ENCODE measurements at places on chromosomes 11 and 22.
A peak's percentile ranks its signal among the peaks of the same experiment; 100 is the strongest.

DNA sequence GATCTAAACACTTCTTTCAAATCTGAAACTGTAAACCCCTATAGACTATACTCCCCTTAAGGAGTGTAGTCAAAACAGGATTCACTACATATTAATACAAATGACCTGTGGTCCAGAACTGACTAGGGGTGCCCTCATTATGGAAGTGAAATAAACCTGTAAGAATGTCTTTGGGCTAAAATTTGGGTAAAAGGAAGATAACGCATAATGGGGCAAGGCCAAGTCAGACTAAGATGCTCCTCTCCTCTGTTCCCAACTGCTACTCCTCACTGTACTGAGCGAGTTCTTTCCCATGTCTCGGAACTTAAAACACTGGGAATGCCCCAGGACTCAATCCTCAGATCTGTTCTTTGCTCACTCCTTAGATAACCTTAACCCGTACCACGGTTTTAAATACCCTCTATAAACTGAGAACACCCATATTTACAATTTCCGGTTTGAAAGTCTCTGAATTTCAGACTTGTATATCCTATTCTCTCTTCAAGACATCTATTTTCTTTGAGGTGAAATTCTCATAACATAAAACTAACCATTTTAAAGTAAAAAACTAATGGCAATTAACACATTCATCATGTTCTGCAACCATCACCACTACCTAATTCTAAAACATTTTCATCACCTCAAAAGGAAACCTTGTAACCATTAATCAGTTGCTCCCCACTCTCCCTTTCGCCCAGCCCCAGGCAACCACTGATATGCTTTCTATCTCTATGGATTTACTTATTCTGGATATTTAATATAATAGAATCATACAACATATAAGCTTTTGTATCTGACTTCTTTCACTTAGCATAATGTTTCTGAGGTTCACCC is 4.0 kb downstream of the THAP12 start:
- DNase-seq: no peak

DNA sequence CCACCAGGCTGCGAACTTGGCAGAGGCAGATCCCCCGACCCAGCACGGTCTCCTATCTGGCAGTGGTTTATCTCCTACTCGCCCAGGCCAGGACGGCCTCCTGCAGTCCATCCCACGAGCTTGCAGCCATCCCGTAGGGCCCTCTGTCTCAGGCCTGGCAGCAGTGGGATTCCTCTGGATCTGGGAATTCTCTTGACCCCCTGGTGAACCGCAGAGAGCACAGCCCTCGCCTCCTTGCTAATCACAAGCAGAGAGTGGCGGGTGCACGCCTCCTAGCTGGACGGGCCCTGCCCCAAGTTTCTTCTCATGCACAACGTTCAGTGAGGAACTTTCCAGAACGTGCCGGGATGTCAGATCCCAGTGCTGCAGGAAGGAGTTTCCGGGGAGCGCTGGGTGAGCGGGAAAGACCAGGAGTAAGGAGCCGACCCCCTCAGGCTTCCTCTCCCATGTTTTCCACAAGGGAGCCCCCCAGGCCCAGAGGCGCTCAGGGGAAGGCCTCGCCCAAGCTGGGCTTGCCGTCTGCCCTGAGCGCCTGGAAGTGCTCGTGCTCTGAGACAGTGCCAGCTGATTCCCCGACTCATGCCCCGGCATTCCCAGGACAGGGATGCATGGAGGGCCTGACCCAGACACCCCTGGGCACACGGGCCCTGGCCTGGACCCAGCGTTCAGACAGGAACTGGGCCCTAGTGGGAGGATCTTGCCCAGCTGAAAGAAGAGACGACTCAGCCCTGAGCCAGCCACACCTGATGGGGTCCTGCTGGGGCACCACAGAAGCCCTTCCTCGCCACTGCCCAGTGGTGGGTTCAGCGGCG is 24.6 kb downstream of the IGF2 start:
- DNase-seq: no peak

GRCh38 chr11:44454666-44455065 is 110.8 kb upstream of the CD82 start:
- DNase-seq: no peak

GRCh38 chr11:79705648-79706047 is 264.8 kb upstream of the TENM4 start:
- no peak for DNase-seq

GRCh38 chr11:112983887-112984286 is 22.7 kb downstream of the NCAM1 start:
- DNase-seq: no peak

DNA sequence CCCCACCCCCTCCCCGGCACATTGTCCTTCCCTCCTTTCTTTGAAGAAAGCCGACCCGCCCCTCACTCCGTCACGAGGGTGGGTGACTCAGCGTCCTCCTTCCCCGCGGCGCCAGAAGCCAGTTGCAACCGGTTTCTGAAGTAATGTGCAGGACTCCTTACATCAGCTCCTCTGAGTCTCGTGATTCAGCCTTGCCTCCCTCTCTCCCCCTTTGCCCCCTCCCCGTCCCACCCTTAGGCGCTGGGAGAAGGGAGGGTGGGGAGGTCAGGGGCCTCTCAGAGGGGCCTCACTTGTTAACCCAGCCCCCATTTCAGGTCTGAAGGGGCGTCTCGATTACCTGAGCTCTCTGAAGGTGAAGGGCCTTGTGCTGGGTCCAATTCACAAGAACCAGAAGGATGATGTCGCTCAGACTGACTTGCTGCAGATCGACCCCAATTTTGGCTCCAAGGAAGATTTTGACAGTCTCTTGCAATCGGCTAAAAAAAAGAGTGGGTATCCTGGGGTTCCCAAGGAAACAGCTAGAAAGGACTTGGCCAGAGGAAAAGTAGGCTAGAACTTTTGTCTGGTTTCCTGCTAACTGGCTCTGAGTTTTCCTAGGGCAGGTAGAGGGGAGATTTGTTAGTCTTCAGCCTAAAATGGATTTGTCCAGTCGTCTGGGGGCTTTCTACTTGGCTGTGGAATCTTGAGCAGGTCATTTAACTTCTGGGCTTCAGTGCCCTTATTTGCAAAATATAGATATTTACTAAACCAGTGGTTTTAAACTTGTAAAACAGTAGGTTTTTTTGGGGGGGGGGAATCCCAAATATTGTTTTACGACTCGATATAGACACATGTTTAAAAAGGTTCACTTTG is 1.1 kb downstream of the SLC3A2 start:
- peak; percentile 96 for DNase-seq

GRCh38 chr11:65854161-65854592 is 3.8 kb downstream of the CFL1 start:
- no peak for DNase-seq

GRCh38 chr11:1770528-1770927 is 6.8 kb upstream of the CTSD start:
- no peak for DNase-seq

DNA sequence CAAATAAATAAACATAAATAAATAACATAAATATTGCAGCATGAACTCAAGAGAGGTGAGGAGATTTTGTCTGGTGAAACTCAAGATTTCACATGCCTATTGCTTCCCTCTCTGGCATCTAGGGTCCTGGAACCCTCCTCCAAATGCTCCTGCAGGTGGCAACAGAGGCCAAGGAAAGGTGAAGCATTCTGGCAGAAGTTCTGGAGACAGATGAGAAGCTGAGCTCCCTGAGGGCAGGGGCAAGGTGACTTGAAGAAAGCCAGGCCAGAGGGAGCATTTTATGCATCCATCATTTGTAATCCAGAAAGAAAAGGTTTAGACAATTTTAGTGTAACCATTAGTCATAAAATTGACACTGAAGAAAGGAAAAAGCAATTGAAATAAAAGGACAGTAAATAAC is 64.9 kb downstream of the ENDOD1 start:
- peak; percentile 76 for DNase-seq

DNA sequence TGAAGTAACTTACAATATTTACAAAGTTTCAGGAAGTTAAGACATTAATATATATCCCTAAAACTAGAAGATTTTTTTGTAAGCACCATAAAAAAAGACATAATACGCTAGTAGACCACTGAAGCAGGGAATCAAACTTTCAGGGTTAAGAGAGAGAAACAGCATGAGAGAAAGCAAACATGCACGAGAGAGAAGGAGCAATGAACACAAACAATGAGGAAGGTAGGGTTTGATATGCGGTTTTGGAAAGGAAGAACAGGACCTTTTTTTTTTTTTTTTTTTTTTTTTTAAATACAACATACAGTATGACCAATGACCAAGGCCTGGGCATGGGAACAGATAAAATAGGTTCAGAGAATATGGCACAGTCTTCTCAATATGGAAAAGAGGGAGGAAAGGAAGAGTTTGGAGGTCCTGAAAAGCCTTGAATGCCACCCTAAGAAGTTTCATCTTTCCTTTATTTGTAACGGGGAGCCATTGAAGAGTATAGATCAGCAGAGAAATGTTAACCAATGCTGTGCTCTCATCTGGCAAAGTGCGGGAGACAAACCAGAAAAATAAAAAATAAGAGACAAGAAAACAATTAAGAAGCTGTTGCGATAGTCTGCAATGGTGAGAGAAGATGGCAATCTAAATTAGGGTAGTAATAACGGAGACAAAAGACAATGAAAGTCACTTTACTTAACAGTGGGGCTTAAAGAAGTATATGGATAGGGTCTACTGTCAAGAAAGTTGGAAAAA is 101.0 kb downstream of the USP35 start:
- DNase-seq: no peak

GRCh38 chr11:33769542-33769941 is 4.8 kb downstream of the FBXO3 start:
- no peak for DNase-seq

- no peak for DNase-seq
Measured at GRCh38 chr11:115939104-115939730, 435.0 kb upstream of the CADM1 start.

DNA sequence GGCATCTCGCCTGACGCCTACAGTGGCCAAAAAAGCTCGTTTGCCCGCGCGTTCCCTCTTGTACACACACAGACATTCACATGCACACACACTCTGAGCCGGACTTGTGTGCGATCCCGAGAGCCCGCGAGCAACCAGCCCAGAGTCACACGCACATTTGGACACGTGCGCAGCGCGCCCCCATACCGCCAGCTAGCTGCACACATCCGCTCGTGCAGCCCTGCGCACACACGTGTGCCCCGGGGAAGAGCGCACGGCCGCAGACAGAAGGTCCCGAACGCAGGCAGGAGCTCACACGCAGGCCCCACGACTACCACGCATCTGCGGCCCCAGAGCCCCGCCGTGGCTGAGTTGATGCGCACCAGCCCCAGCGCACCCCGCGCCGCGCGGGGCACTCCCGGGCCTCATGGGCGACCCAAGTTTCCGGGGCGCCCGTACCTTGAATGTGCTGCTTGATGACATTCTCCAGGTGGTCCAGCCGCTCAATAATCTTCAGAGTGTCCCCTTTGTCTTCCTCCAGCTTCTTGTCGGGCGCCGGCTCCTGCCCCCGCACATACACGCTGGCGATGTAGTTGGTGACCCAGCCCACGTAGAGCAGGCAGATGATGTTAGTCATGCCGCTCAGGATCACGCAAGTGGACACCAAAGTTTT is 758 bp downstream of the GALNT18 start:
- peak; percentile 7 for DNase-seq

- no peak for DNase-seq
Measured at GRCh38 chr11:11335043-11335442, 18.0 kb downstream of the CSNK2A3 start.

GRCh38 chr22:25722626-25723025 is 19.4 kb upstream of the MYO18B start:
- DNase-seq: no peak

DNA sequence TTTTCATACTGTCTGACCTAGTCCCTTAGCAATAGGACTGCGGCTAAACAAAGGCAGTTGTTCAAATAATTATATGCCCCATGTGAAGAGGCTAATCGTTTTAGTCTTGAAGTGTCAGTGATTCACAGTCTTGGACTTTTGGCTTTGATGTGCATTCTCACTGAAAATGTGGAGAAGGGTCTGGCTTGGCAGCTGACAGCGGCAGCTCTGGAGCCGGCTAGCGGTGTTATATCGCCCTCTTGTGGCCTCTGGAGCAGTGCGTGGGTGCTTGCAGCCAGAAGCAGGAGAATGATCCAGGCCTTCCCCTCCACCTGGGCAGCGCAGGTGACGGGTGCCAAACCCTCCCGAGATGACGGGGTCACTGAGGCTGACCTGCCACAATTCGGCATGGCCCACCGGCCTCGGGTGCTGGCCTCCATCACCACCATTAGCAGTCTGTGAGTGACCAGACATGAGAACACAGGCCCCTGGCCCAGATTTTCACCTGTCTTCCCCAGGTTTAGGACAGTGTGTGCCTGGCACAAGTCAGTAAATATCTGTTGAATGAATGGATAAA is 90.3 kb upstream of the PITPNB start:
- DNase-seq: peak; percentile 73

Measured in CD4-positive, alpha-beta T cell treated with Interleukin-6 for 4 hours (primary cell).